ENCODE measurements at places on chromosomes 7 and 10.

DNA sequence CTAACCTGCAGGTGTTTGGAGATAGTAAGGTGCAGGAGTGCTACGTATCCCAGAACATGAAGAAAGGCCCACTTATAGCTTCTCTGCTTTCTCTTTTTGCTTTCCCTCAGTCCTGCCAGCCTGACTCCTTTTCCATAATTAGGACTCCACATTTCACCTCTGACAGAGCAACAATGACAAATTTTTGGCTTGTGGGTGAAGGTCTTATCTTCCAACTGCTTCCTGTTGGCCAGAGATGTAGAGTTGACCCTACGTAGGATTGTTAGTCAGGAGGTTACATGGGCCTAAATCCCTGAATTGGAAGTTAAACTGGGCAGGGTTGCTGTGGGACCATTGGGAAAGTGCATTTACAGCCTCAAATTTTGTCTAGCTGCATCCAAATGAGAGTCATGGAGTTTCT lies 21.3 kb downstream of the RP9 start:
- no peak for DNase-seq

DNA sequence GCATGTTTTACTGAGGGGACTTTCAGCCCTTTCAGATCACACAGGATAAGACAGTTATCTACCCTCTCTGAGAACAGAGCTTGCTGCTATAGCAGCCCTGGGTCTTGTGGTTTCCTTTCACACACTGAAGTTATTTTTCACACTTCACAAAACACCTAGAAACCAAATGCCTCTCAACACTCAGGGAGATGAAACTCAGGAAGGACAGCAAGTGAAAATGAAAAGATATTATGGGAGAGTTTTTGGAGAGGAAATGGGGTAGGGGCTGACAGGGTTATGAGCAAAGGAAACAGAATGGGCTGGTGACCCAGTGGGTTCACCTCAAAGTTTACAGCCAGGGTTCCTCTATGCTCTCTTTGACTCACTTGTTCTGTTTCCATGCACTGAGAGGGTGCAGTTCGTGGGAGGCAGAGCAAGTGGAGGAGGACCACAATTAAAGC lies 17.0 kb upstream of the GIMAP2 start:
- DNase-seq, result no peak

GRCh38 chr7:94763268-94763667 lies 107.3 kb upstream of the SGCE start:
- peak; percentile 75 for DNase-seq

DNA sequence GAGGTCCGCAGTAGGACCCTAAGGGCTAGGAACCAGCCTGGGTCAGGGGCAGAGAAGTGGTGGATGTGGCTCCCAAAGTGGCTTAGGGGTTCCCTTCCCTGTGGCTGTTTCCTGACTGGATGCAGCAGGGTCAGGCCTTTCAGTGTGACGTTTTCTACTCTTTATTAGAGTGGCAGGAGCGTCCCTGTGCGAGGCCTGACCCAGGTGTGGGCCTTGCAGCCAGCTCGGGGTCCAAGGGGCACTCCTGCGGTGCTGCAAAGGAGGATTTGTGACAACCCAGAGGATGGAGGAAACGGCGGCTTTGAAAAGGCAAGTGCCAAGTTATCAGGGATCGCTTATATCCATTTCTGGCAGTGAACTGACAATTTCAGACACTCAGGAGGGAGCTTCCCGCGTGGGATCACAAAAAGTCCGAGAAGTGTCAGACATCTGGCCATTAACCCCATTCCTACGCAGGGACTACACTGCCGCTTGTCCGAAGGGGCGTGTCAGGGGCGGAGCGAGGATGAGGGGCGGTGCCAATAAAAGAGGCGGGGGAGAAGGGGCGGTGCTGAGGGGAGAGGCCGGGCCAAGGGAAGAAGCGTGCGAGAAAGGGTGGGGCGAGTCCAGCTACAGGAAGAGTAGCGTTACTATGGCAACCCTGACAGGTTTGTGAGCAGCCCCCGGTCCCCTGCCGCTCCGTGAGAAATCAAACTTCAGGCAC lies 98.8 kb upstream of the ZNF722 start:
- DNase-seq, result no peak

GRCh38 chr7:79495544-79496272 lies 42.2 kb upstream of the MAGI2 start:
- DNase-seq, result peak; percentile 82
